Activated T-cell treated with anti-CD3 and anti-CD28 coated beads, Interleukin-2, amount 50 U/mL, for 72 hours (primary cell): ENCODE measurements at places on chromosomes 11 and 22.

GRCh38 chr11:33996498-33997454 is 54.8 kb upstream of the CAPRIN1 start:
- peak; percentile 79 for DNase-seq

DNA sequence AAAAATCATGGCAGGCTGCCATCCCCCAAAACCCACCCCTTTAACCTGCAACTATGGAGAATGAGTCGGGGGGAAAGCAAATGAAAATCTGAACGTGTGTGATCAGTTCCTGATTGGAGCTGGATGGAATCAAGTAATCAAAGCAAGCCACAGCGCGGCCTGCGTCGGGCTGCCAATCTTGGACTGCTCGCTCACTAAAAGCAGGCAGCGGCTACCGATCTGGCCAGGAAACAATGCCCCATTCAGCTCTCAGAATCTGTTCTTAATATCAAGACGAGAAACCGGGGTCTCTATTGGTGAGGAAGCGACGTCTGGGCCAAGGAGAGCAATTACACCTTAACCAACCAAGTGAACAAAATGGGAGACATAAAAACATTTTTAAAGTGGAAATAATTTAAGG is 472.2 kb downstream of the SOX6 start:
- no peak for DNase-seq

DNA sequence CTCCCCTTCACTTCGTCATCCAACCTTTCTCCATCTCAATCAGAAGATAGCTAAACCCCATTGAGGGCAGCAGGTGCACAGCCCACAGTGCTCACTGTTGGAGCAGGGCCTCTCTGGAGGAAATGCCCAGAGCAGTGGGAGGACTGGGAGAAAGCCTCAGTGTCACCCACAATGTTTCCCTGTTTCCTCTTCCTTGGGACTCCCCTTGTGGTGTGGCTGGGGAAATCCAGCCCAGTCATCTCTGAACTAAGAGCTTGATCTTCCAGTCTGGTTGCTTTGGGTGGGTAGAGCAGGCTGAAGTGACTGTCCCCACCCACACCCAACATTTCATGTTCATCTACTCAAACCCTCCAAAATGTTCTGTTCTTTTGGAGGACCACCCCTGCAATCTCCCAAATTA is 29.8 kb upstream of the EED start:
- DNase-seq, result peak; percentile 91

- no peak for DNase-seq
These were observed 42.9 kb downstream of the MICAL3 start for GRCh38 chr22:17981497-17981896.

DNA sequence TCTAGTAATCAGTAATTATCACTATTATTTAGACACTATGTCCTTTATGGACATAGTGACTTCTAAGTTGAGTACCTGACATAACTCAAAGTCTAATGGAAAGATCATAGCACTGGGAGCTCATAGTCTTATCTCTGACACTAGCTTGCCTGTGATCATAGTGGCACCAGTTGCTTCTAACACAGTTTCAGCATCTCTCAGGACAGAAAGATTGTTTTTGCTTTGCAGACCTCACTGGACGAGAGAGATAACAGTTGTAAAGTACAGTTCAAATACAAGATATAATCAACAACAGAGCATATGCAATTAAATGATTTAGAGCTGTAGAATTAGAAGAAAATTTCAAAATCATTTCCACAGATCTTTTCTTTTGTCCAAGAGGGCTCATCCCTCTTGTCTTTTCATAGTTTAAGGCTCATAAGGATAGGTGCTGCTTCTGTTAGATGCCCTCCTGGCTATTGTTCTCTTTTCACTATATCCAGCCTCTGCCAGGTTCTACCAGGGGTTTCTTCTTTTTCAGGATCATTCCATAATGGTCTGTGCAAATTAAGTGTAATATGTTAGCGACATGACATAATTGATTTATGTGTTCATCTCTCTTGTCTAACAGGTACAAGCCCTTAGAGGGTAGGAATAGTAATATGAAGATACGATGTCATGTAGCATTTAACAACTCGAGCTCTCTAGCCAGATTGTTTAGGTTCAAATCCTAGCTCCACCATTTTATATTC is 1175.4 kb upstream of the TENM4 start:
- no peak for DNase-seq

GRCh38 chr11:130721736-130722135 is 194.5 kb downstream of the SNX19 start:
- DNase-seq, result no peak

DNA sequence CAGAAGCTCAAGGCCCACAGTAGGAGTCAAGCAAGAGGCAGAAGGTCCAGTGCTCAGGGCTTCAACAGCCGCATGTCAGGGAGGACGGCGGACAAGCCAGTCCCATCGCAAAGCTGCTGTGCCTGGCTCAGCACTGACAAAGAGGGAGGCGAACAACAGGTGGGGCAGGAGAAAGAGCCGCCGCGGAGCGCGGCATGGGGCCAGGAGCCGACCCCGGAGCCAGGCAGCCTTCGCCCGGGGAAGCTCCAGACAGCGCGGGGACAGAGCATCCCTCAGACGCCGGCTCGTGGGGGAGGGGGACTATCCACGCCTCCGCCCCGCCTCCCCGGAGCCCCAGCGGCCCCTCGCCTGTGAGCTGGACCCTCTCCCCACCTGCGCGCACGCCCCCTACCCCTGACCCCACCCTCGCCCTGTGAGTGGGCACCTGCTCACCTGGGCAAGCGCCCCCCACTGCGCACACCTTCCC is 369 bp downstream of the DHCR7 start:
- peak; percentile 43 for DNase-seq

GRCh38 chr11:12269104-12269441 is 108.3 kb upstream of the PARVA start:
- DNase-seq, result no peak

DNA sequence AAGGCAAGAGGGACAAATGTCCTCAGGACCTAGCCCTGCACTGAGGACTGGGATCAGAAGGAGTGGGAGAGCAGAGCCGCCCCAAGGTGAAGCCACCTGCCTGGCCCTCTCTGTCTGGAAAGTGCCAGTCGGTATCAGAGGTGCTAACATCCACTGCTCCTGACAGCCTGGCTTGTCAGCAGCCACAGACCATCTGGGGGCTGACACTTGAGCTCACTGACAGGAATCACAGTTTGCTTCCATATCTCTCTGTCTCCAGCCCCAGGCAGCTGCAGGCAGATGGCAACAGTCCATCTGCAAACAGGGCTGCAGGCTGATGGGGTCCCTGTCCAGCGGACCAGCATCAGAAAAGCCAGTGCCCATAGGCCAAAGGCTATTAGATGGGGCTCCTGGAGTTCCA is 5.5 kb downstream of the OPCML start:
- no peak for DNase-seq

- DNase-seq, result no peak
These were observed 8.4 kb downstream of the CYTH4 start for GRCh38 chr22:37290737-37291136.

- DNase-seq, result no peak
These were observed 71.4 kb upstream of the SEZ6L start for GRCh38 chr22:26097840-26098239.

GRCh38 chr11:112132737-112133136 is 31.2 kb downstream of the IL18 start:
- DNase-seq, result no peak

DNA sequence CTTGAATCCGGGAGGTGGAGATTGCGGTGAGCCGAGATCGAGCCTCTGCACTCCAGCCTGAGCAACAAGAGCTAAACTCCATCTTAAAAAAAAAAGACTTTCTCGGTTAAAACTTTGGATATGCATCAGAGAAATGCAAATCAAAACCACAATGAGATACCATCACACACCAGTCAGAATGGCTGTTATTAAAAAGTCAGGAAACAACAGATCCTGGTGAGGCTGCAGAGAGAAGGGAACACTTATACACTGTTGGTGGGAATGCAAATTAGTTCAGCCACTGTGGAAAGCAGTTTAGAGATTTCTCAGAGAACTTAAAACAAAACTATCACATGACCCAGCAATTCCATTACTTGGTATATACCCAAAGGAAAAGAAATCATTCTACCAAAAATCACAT is 619.4 kb upstream of the KIRREL3 start:
- DNase-seq, result no peak

DNA sequence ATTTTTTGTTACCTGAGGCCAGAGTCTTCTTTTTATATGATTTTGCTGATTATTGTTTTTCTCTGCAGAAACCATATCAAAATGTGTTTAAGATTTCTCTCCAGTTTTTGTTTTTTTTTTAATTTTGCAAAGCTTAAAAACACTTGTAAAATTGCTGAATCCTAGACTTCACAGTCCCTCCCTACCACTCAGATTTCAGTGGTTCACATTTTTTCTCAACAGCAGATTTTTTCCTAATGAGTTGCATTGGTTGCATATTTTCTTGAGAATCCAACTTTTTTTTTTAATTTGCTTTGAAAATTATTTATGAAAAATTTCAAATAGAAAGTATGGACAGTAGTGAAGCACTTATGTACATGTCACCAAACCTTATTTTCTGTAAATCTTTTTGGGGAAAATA is 5.8 kb downstream of the ARL14EP start:
- no peak for DNase-seq
